ENCODE measurements at places on chromosomes 1 and 21. TPM values are rescaled to one million over a fixed set of nuclear protein-coding genes. Genes with fewer than 3 reads are reported as not detected.

PPIAL4G gene
- total RNA-seq: not detected

CACNA1E gene
- not detected for total RNA-seq

SGIP1 gene
- 8.8 TPM for total RNA-seq

SPATA21 gene
- total RNA-seq: not detected

SPRR5 gene
- total RNA-seq: not detected

RAB3B gene
- 4.1 TPM for total RNA-seq

TPTE gene
- not detected for total RNA-seq

Measured in subcutaneous preadipocyte (primary cell).